Germinal center (tissue), 1 donor: ENCODE measurements at places on chromosomes 11 and 22.
A peak's percentile ranks its signal among the peaks of the same experiment; 100 is the strongest.

- DNase-seq, result no peak
Measured at GRCh38 chr11:79708319-79708932, 267.6 kb upstream of the TENM4 start.

DNA sequence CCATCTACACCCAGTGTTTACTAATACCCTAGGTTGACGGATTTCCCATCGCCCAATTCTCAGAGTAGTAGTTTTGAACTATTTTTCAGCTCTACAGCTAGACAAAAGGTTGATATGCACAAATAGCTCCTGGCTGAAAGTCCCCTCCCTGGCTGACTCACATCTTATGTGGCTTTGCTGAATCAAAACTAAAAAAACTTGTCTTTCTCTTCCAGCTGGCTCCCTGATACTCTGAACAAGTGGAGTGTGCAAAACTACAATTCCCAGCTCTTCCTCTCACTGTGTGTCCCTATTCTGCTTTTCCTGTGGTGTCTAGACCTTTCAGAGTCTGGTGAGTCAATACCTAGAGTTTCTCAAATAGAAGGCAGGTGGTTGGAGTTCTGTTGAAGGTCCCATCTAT is 12.7 kb upstream of the LARGE1 start:
- DNase-seq, result no peak

- peak; percentile 58 for DNase-seq
Measured at GRCh38 chr11:64165842-64166635, at the start of gene MACROD1. TSS of gene MACROD1 (minus strand) at chr11:64166113. CDS start at chr11:64165994, 119 bp downstream.

DNA sequence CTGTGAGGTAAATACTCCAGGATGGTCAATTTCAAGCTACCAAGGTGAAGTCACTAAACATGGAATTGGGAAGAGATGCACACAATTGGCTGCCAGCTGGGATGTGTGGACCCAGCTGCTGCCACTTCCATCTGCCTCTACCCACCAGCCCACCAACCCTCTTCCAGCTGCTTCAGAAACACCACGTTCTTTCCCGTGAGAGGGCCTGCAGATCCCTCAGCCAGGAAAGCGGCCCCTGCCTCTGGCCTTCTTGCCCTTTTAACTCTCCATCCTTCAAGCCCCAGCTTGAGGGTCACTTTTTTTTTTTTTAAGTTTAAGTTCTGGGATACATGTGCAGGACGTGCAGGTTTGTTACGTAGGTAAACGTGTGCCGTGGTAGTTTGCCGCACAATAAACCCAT is 20.0 kb downstream of the PRG3 start:
- DNase-seq, result no peak

GRCh38 chr22:36769541-36770512 is 6.1 kb downstream of the IFT27 start:
- no peak for DNase-seq

GRCh38 chr11:64850979-64851567 is 6.6 kb upstream of the CDC42BPG start:
- peak; percentile 85 for DNase-seq

DNA sequence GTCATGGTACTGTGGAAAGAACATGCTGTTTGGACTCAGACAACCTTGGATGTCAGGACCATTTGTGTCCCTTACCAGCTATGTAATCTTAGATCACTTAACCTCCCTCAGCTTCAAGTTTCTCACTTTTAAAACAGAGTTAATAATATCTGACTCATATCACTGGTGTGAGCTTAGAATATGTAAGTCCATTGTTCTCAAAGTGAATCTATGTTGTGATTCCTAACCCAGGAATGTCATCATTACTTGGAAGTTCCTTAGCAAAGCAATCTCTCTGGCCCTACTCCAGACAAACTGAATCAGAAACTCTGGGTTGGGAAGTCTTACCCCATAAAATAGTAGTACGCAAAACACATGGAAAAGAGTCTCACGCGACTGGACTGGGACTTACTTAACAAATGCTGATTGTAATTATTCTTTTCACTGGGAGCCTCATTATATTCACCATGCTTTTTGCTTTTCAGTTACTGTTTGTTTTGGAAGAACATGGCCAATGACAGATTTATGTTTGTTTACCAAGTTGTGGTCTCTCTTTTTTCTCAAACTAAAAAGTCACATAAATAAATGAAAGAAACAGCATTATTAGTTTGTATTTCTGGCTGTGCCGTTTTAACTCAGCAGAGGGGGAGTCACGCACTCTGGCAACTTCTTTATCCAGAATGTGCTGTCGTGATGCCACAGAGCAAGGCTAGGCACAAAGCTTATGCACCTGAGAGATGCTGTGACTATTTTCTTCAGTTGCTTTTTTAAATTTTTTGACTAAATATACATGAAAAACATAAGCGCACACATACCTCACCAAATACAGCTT is 217.7 kb upstream of the CTSC start:
- no peak for DNase-seq

DNA sequence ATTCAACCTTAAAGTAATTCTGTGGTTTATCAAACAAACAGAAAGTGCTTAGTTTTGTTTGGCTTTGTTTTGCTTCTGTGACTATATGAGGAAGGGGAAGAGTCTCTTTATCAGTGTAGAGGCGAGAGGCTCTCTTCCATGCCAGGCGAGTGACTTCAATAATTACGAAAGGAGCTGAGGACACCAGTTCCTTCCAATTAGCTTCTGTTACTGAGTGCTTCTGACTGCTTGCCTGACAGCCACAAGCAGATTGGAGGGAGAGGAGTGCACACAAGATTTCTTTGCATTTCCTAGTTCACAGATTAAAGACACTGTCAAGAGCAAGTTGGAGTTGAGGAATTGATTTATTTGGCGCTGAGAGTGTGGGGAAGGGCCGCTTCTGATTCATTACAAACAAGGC is 1484.5 kb upstream of the TENM4 start:
- no peak for DNase-seq

GRCh38 chr11:114959953-114960505 is 281.7 kb downstream of the NXPE2 start:
- DNase-seq, result no peak

- peak; percentile 27 for DNase-seq
Measured at GRCh38 chr11:130179396-130180306, 20.1 kb downstream of the ST14 start.
